ENCODE measurements at places on chromosomes 3 and 15.

DNA sequence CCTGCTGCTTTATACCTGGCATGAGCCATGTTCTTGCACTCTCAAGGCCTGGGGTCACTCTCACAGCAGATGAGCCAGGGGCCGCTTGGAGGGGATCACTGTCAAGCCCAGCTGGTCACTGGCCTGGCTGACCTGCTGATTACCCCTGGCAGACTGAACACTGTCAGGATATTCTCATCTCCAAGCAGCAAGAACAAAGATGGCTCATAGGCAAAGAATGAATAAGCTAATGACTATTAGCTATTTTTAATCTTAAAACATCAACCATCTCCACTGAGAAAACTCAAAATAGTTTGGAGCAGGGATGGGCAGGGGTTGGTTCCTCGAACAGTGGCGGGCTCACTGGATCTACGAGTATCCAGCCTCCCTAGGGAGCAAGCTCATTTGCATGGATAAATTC is 64.4 kb upstream of the ACAN start:
- no peak overlapping the region for H3K27ac ChIP-seq
- H3K4me1 ChIP-seq: no peaks in the 10 kb centered on the region
- H3K4me3 ChIP-seq: no peak overlapping the region
- H3K36me3 ChIP-seq: no peaks in the 10 kb centered on the region

- H3K27ac ChIP-seq: peak within 1 kb of the TSS; percentile 71
- peaks cover 6% of the 10 kb centered on the region for H3K4me1 ChIP-seq
- H3K27me3 ChIP-seq: no peaks in the 10 kb centered on the region
- peak; percentile 94 for DNase-seq
- H3K4me3 ChIP-seq: peak within 1 kb of the TSS; percentile 72
Observed at GRCh38 chr3:140941434-140942220, at the start of gene SLC25A36. TSS of gene SLC25A36 (plus strand) at chr3:140941836. CDS start at chr3:140942055, 219 bp downstream.

DNA sequence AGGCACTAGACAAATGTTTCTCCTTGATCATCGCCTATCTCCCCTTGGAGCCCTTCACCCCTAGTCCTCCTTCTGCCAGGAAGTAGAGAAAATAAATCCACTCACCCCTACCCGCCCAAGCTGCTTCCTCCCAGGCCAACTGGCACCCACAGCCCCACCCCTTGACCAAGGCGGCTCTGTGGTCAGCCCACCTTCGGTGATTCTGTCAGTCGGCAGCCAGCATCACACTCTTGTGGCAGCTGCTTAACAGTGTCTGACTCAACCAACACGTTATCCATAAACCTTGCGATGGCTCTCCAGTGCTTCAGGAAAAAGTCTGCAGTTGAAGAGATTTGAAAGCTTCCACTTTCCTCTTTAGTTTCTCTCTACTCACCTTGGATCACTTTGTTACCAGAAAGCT is 7.6 kb downstream of the SHF start:
- no peak overlapping the region for H3K4me3 ChIP-seq
- no peaks in the 10 kb centered on the region for H3K27me3 ChIP-seq
- H3K4me1 ChIP-seq: no peaks in the 10 kb centered on the region
- H3K36me3 ChIP-seq: no peaks in the 10 kb centered on the region
- DNase-seq: no peak

DNA sequence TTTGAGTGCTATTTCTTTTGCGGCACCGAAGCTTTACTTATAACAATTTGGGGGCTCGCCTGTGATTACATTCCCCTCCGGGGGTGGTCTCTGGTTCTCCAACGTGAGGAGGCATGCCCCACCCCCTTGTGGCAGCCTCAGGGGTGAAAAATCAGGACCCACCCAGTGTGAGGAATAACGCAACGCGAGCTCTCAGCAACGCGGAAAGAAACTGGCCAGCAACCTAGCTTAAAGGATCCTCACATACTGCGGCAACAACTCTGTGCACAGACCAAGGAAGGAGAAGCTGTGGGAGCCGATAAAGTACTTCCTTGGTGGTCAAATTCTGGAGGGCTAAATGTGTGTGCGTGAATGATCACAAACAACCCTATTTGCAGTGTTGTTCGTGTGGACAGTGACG is 5.8 kb downstream of the IQCF1 start:
- H3K27me3 ChIP-seq: no peaks in the 10 kb centered on the region
- H3K4me3 ChIP-seq: no peak overlapping the region
- H3K4me1 ChIP-seq: no peaks in the 10 kb centered on the region
- DNase-seq: no peak
- H3K36me3 ChIP-seq: no peaks in the 10 kb centered on the region
- no peak overlapping the region for H3K27ac ChIP-seq

DNA sequence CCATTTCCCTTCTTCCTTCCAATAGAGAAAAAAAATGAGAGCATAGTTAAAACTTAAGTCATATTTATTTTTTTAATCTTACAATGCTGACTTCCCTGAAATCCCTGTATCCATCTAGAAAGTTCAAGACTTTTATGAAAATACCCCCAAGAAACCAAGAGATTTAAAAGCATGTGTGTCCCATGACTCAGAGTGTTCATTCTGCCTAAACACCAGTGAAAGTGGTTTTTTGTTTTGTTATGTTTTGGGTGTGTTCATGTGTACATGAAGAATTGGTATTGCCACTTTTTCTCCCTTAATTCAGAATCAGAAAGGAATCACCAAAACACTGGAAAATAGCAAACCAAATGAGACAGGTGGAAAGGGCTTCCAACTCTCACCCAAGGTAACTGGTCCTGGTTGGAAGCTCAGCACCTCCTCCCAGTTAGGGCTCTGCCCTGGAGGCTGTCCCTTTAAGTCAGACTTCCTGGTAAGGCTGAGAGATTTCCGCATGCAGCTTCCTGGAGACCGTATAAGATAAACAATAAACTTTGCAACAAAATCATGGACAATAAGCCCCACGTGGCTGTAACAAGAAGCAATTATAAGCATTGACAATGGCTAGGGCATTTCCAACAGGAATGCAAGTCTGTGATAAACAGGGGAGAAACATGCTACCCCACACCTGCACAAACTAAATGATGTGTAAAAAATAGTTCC is 121.9 kb upstream of the ARHGEF3 start:
- DNase-seq: peak; percentile 56
- H3K27ac ChIP-seq: peak overlapping the region; percentile 96
- peaks cover 73% of the 10 kb centered on the region for H3K4me1 ChIP-seq
- no peaks in the 10 kb centered on the region for H3K36me3 ChIP-seq
- H3K27me3 ChIP-seq: no peaks in the 10 kb centered on the region

GRCh38 chr15:101521591-101521990 is 32.1 kb upstream of the PCSK6 start:
- H3K4me1 ChIP-seq: no peaks in the 10 kb centered on the region
- no peak overlapping the region for H3K27ac ChIP-seq
- H3K4me3 ChIP-seq: no peak overlapping the region

GRCh38 chr3:88151358-88151757 is 1.6 kb downstream of the C3orf38 start:
- no peak overlapping the region for H3K27ac ChIP-seq
- peaks cover 12% of the 10 kb centered on the region for H3K36me3 ChIP-seq
- H3K27me3 ChIP-seq: no peaks in the 10 kb centered on the region
- peaks cover 15% of the 10 kb centered on the region for H3K4me1 ChIP-seq
- DNase-seq: no peak

- H3K27ac ChIP-seq: no peak overlapping the region
- no peak overlapping the region for H3K4me3 ChIP-seq
- no peaks in the 10 kb centered on the region for H3K27me3 ChIP-seq
- peaks cover 14% of the 10 kb centered on the region for H3K4me1 ChIP-seq
Observed at GRCh38 chr3:27641888-27642601, 80.1 kb downstream of the EOMES start.

GRCh38 chr3:105688821-105689220 is 180.0 kb downstream of the CBLB start:
- H3K27me3 ChIP-seq: no peaks in the 10 kb centered on the region
- H3K4me1 ChIP-seq: no peaks in the 10 kb centered on the region
- H3K36me3 ChIP-seq: no peaks in the 10 kb centered on the region
- H3K27ac ChIP-seq: peak overlapping the region; percentile 24
- DNase-seq: no peak
- H3K4me3 ChIP-seq: no peak overlapping the region

- no peaks in the 10 kb centered on the region for H3K4me1 ChIP-seq
- H3K4me3 ChIP-seq: no peak overlapping the region
- H3K27ac ChIP-seq: no peak overlapping the region
- DNase-seq: no peak
Observed at GRCh38 chr3:2920103-2920502, 190.1 kb downstream of the IL5RA start.

DNA sequence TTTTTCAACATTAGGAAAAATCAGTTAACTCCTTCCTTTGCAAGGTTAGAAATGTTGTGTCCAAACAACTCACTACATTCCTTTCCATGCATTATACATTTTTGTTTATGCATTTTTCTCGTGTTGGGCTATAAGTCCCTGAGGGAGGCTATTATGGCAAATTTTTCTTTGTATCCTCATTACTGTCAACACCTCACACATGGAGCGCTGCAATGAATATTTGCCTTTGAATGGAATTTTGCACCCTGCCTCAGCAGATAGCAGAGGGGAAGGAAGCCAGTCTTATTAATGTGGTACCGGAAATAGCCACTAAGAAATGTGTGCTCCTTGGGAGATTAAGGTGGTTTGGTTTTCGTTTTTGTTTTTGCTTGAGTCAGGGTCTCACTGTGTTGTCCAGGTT is 134.7 kb downstream of the THSD4 start:
- no peaks in the 10 kb centered on the region for H3K4me1 ChIP-seq
- H3K36me3 ChIP-seq: no peaks in the 10 kb centered on the region
- peaks cover 2% of the 10 kb centered on the region for H3K27me3 ChIP-seq
- H3K27ac ChIP-seq: no peak overlapping the region

- no peaks in the 10 kb centered on the region for H3K36me3 ChIP-seq
- H3K4me3 ChIP-seq: no peak overlapping the region
- H3K4me1 ChIP-seq: peaks cover 100% of the 10 kb centered on the region
- peak overlapping the region; percentile 97 for H3K27ac ChIP-seq
- no peak for DNase-seq
Observed at GRCh38 chr3:14429640-14430039, 27.2 kb downstream of the SLC6A6 start.

GRCh38 chr3:61804782-61805181 is 243.4 kb downstream of the PTPRG start:
- no peaks in the 10 kb centered on the region for H3K36me3 ChIP-seq
- DNase-seq: no peak
- no peak overlapping the region for H3K27ac ChIP-seq

DNA sequence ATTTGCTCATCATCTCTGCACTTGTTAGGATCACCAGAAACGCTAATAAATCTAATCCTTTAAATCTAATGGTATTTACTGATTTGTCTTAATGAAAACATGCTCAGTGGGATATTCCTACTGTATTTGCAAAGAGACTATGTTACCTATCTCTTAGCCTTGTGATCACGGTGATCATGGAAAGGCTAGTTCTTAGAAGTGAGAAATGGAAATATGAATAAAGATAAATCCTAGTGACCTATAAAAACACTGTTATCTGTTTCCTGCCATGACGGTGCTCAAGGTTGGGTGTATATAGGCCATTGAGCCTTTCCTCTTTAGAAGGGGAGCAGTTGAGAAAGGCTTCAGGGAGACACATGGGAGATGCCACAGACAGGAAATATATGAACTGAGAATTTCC is 116.3 kb downstream of the THRB start:
- H3K4me1 ChIP-seq: no peaks in the 10 kb centered on the region
- H3K27ac ChIP-seq: no peak overlapping the region
- no peak overlapping the region for H3K4me3 ChIP-seq
- no peaks in the 10 kb centered on the region for H3K27me3 ChIP-seq
- H3K36me3 ChIP-seq: no peaks in the 10 kb centered on the region

DNA sequence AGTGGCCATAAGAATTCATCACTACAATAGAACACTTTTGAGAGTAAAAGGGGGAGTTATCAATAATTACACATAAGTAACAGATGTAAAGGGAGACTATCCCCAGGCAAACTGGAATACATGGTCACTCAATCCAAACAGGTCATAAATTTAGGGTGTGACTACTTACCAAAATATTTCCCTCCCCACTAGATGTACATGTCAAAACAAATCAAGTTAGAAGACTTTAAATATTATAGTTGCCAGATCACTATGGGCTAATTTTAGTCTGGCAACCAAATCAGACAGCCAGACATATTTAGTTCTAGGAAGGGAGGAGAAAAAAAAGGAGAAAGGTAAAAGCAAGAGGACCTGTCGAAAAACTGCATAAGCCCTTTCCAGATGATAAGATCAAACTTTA is 23.1 kb downstream of the SLC24A5 start:
- H3K27ac ChIP-seq: no peak overlapping the region
- no peaks in the 10 kb centered on the region for H3K27me3 ChIP-seq
- no peaks in the 10 kb centered on the region for H3K36me3 ChIP-seq
- H3K4me1 ChIP-seq: no peaks in the 10 kb centered on the region
- no peak for DNase-seq

GRCh38 chr15:100875976-100876375 is 3.7 kb upstream of the ALDH1A3 start:
- H3K27ac ChIP-seq: no peak overlapping the region
- H3K4me3 ChIP-seq: no peak overlapping the region
- DNase-seq: no peak
- no peaks in the 10 kb centered on the region for H3K36me3 ChIP-seq
- H3K4me1 ChIP-seq: peaks cover 7% of the 10 kb centered on the region

GRCh38 chr15:90376789-90377188 is 11.3 kb upstream of the IQGAP1 start:
- no peaks in the 10 kb centered on the region for H3K36me3 ChIP-seq
- peaks cover 47% of the 10 kb centered on the region for H3K4me1 ChIP-seq
- peak; percentile 62 for DNase-seq
- peak overlapping the region; percentile 61 for H3K27ac ChIP-seq
- H3K4me3 ChIP-seq: peak overlapping the region; percentile 25
- no peaks in the 10 kb centered on the region for H3K27me3 ChIP-seq

- no peaks in the 10 kb centered on the region for H3K27me3 ChIP-seq
- peaks cover 5% of the 10 kb centered on the region for H3K4me1 ChIP-seq
- DNase-seq: no peak
- peak overlapping the region; percentile 68 for H3K27ac ChIP-seq
Observed at GRCh38 chr3:197750858-197751737, 1.4 kb downstream of the FYTTD1 start.

GRCh38 chr3:168608926-168609325 is 513.2 kb upstream of the GOLIM4 start:
- no peak overlapping the region for H3K27ac ChIP-seq
- H3K36me3 ChIP-seq: no peaks in the 10 kb centered on the region
- no peak overlapping the region for H3K4me3 ChIP-seq
- DNase-seq: no peak
- H3K27me3 ChIP-seq: no peaks in the 10 kb centered on the region
- H3K4me1 ChIP-seq: no peaks in the 10 kb centered on the region

- H3K27me3 ChIP-seq: peaks cover 7% of the 10 kb centered on the region
- H3K4me3 ChIP-seq: peak overlapping the region; percentile 56
- no peak overlapping the region for H3K27ac ChIP-seq
- H3K4me1 ChIP-seq: no peaks in the 10 kb centered on the region
Observed at GRCh38 chr3:115512565-115513415, 110.5 kb upstream of the GAP43 start.
